CD8-positive, alpha-beta memory T cell (primary cell): ENCODE measurements at places on chromosomes 7 and 10. TPM values are rescaled to one million over a fixed set of nuclear protein-coding genes. Genes with fewer than 3 reads are reported as not detected.

DNA sequence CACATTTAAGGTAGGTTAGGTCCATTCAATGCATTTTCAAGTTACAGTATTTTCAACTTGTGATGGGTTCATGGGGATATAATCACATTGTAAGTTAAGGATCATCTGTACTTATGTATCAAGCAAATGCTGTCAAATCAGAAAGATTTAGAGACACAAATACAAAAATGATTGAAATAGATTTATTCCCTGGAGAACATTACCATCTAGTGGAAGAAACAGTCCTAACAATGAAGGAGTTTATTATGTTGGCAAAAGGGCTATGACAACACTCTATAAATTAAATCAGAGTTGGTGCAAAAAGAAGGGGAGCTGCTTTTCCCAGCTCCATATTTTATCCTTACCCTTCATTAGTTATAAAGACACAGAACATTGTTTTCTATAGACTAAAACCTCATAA lies 69.0 kb downstream of the PRSS58 start:
- H3K4me1 ChIP-seq = no peaks in the 10 kb centered on the region
- H3K4me3 ChIP-seq = no peak overlapping the region
- no peaks in the 10 kb centered on the region for H3K27me3 ChIP-seq
- H3K36me3 ChIP-seq = no peaks in the 10 kb centered on the region
- H3K27ac ChIP-seq = no peak overlapping the region
- no peak for DNase-seq

DNA sequence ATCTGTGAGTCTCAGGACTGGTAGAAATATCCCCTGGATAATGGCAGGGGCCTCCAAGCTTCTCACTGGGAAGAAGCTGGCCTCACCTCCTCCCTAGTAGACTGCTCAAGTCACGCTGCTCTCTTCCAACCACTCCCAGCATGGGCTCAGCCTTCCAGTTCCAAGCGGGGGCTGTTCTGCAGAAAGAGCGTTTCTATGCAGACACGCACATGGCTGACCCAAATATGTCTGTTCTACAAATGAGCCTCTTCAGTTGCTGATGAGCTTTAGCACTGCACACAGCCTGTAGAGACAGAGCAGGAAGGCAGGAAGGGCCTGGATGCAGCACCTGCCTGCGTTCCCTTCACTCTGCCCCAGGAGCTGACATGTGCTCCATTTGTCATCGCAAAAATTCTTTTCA lies 523.9 kb upstream of the MGMT start:
- no peaks in the 10 kb centered on the region for H3K4me1 ChIP-seq
- no peaks in the 10 kb centered on the region for H3K36me3 ChIP-seq
- no peaks in the 10 kb centered on the region for H3K27me3 ChIP-seq
- H3K27ac ChIP-seq = no peak overlapping the region

The TMEM225B gene
- 1.5 TPM for polyA plus RNA-seq

The CDNF gene
- 0.47 TPM for polyA plus RNA-seq

- H3K27me3 ChIP-seq = no peaks in the 10 kb centered on the region
- no peak overlapping the region for H3K27ac ChIP-seq
- H3K4me3 ChIP-seq = no peak overlapping the region
- H3K36me3 ChIP-seq = peaks cover 52% of the 10 kb centered on the region
- H3K4me1 ChIP-seq = no peaks in the 10 kb centered on the region
These were observed 10.4 kb upstream of the NACAD start for GRCh38 chr7:45098983-45099839.
